Sigmoid colon (tissue), 7 donors: ENCODE measurements at places on chromosomes 5 and 9. TPM values are rescaled to one million over a fixed set of nuclear protein-coding genes. Genes with fewer than 3 reads are reported as not detected.

DNA sequence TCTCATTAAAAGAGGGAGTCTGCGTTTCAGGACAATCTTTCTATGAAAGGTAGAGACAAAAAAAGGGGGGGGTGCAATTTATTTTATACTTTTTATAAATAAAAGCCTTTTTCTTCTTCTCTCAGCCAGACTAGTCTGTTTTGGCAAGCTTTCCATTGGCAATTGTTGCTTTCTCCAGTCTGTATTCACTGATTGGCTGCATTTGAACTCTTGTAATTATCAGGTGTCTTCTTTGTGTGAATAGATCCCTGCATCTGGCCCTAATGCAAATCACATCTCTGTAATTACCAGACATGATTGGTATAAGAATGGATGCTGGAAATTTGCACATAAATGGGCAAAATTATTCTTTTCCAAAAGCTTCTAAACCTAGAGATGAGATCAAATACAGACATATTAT is 7.6 kb upstream of the EQTN start:
- no peak for DNase-seq

GRCh38 chr5:6805841-6806240 is 92.6 kb downstream of the TENT4A start:
- no peak for DNase-seq

GRCh38 chr5:156991714-156992113 is 28.7 kb upstream of the TIMD4 start:
- no peak for DNase-seq

DNA sequence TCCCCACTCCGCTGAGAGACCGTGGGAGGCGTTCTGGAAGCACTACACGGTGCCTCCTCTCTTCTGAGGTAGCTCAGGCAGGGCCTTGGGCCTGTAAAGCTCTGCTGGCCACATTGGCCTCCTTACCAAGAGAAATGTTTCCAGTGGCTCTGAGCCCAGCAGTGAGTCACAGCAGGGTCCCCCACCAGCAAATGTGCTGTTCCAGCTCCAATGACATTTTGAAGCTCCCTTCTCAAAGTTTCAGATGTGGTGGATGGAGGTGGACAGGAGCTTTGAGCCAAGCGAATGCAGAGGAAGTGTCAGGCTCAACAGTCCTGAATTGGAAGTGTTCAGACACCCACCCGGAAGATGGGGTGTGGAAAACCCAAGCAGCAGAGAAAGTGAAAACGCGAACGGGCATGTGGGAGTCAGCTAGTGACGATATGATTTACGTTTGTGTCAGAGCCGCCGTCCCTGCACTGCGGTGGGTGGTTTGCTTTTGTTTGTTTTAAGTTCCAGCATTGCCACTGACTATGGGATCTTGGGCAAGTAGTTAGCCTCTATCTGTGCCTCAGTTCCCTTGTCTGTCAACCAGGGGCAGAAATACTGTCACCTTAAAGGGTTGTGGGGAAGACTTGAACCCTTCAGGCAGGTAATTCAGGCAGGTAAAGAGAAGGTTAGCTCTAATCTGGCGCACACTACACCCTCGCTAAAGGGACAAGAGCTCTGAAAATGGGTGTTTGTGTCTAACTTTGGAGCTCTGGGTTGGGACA is 38.2 kb downstream of the C5orf15 start:
- DNase-seq, result no peak

GRCh38 chr5:40838086-40838485 is 3.1 kb upstream of the RPL37 start:
- no peak for DNase-seq

Gene ANGPTL2
- total RNA-seq, result 61.0 TPM

DNA sequence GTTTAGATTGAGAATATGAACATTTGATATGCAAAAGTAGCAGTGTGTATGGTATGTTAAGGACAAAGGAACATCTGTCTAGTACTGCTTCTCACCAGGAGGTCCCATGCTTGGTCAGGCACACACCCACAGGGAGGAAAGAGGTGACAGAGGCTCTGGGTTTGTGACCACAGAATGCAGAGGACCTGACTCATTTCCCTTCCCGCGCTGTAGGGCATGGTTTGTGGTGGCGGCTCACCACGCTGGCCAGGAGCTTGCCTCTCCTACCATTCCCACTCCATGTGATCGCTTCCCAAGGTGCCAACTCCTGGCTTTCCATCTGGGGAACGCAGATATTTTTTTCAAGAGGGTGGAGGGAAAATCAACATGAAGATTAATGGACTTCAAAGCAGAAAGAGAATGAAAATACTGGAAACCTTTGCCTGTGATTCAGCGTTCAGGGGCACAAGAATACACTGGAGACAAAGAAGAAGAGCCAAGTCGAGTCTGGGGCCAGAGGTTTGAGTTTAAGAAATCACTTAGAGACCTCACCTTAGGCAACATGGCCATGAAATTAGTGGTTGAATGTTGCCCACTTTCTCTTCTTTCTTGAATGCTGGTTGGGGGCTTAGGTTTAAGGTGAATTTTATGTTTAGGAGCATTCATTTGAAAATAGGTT is 477.8 kb downstream of the CCDC171 start:
- no peak for DNase-seq

GRCh38 chr9:69149321-69149807 is 24.7 kb upstream of the TJP2 start:
- DNase-seq, result no peak

DNA sequence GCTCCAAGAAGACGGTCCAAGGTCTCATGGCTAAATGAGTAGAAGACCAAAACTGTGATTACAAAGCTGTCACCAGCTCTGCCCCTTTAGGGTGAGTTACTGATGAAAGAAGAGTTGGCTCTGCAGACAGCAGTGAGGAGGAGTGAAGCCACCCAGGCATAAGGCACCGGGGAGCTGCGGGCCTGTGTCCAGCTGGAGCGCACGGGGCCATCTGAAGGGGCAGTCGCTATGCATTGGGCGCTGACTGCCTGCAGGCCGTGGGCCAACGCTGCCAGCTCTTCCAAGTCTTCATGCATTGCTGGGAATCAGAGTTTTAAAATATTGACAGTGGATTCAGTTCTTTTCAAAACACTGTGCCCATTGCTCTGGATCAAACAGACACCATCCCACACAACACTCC is 70.3 kb downstream of the DAPK1 start:
- DNase-seq, result no peak
